ENCODE measurements at places on chromosomes 1 and 21. TPM values are rescaled to one million over a fixed set of nuclear protein-coding genes. Genes with fewer than 3 reads are reported as not detected.
A peak's percentile ranks its signal among the peaks of the same experiment; 100 is the strongest.

Gene F5
- under 0.01 TPM for polyA plus RNA-seq

Gene ARV1
- polyA plus RNA-seq = 34.7 TPM

Gene KLF17
- 0.21 TPM for polyA plus RNA-seq

Gene SPATA46
- polyA plus RNA-seq = not detected

Gene TPR
- 37.5 TPM for polyA plus RNA-seq

Gene LCK
- polyA plus RNA-seq = not detected

GRCh38 chr1:91730801-91731732 is 154.9 kb downstream of the TGFBR3 start:
- no peak for DNase-seq

DNA sequence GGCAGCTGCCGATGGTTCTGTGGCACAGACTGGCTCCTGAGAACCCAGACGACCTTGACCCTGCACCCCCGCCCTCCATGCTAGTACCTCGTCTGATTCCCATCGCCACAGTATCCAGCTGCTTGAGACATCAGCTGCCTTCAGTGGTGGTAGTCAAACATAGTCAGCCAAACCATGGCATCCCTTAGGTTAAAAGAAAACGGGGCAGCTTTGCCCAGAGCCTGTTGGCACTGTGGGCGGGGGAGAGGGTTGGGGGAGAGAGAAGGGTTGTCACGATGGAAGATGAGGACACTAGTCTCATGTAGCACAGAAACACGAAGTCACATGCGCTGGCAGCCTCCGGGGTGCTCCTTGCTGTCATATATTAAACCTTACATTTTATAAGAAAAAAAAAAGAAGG is 961 bp upstream of the TDRD5 start:
- no peak for DNase-seq

Gene FAM110D
- polyA plus RNA-seq = 0.50 TPM

- DNase-seq = peak; percentile 46
Observed at GRCh38 chr1:221093903-221094791, 214.9 kb downstream of the HLX start.

Gene MPZ
- polyA plus RNA-seq = 2.9 TPM

DNA sequence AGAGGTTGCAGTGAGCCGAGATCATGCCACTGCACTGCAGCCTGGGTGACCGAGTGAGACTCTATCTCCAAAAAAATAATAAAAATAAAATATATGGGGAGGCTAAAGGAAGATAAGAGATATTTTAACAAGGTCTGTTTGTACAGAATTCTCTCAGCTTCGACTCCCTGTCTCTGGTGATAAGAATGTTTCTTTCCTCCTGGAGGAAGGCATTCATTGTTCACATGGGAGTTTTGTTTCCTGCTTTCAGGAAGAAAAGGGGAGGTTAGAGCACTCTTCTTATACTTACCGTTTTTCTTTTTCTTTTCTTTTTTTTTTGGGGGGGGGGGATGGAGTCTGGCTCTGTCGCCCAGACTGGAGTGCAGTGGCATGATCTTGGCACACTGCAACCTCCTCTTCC is 2.0 kb upstream of the NAXE start:
- no peak for DNase-seq

Gene SPRR2E
- polyA plus RNA-seq = not detected

- DNase-seq = no peak
Observed at GRCh38 chr1:203671521-203672278, 45.1 kb downstream of the ATP2B4 start.
